ENCODE measurements at places on chromosomes 4 and X.

GRCh38 chr4:129645461-129645860 lies 549.5 kb downstream of the C4orf33 start:
- DNase-seq: no peak

GRCh38 chr4:113958766-113959538 lies 20.5 kb downstream of the ARSJ start:
- DNase-seq: peak; percentile 93

DNA sequence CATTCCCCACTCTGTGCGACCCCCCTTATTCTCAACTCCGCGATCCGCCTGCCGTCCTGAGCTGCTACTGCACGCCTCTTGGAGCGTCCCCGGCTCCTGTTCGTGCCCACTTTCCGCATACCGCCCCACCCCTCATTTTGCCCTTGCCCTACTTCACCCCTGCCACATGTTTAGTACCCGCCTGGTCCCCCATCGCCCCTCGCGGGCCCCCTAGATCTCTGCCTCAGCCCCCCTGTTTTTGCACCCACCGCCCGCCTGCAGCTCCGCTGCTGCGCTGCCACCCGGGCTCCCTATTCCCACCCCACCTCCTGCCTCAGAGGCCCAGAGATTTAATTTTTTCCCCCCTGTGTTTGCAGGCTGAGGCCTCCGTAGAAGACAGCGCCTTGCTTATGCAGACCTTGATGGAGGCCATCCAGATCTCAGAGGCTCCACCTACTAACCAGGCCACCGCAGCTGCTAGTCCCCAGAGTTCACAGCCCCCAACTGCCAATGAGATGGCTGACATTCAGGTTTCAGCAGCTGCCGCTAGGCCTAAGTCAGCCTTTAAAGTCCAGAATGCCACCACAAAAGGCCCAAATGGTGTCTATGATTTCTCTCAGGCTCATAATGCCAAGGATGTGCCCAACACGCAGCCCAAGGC lies 1.4 kb downstream of the MAGED1 start:
- peak; percentile 11 for DNase-seq

- no peak for DNase-seq
Measured at GRCh38 chr4:17134565-17134964, 236.1 kb upstream of the LDB2 start.

GRCh38 chr4:140343303-140343702 lies 30.1 kb upstream of the SCOC start:
- DNase-seq: peak; percentile 12

- no peak for DNase-seq
Measured at GRCh38 chr4:24218566-24218965, 328.7 kb upstream of the PPARGC1A start.

DNA sequence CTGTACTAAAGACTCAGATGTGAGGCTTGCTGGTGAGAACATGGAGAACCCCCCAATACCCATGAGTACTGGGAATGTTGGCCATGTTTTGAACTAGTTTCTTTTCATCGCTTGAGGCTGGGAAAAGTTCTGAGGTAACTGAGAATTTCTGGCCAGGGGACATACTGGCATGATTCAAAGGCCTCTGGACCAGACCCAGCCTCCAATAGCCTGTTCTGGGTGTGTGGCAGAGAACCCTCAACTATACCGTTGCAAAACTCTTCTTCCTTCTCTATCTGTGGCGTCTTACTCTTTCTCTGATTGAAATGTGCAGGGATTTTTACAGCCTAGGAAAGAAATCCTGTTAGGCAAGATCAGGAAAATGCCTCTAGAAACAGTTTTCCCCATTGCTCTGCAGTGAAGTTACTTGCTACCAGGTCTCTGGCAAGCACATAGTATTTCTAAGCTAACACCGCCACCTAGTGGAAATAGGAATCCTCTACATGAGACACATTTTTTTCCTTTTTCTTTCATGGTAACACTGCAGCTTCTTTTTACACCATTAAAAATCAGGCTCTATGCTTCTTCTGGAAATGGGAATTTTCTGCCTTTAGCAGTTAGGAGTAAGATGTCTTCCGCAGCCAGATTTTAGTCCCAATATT lies 170.7 kb upstream of the ZCCHC13 start:
- DNase-seq: peak; percentile 64

- DNase-seq: peak; percentile 17
Measured at GRCh38 chr4:139054791-139055505, 39.4 kb downstream of the NOCT start.
